Bronchial epithelial cell (primary cell): ENCODE measurements at places on chromosomes 5 and 9.
A peak's percentile ranks its signal among the peaks of the same experiment; 100 is the strongest.

- no peak for DNase-seq
Measured at GRCh38 chr9:26955222-26955903, 849 bp upstream of the IFT74 start.

DNA sequence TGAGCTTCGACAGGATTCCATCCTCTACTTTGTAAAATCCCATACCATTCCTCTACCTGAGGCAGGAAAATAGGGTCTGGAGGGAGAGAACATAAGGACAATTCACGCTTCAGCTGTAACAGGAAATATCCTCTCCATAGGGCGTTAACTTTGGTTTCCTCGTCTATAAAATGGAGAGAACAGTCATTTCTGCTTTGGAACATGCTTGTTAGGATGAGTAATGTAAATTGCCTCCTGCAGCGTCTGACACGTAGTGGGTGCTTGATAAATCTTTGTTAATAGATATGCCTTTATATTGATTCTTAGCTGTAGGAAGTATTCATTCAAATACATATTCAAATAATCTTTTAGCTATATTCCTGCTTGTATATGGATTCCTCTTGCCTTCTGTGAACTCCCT, 711 bp upstream of the SUB1 start:
- peak; percentile 14 for DNase-seq

- DNase-seq: no peak
Measured at GRCh38 chr9:86545090-86545489, 190.9 kb upstream of the TUT7 start.

GRCh38 chr9:92385477-92385876, 18.9 kb downstream of the OGN start:
- no peak for DNase-seq

GRCh38 chr5:10577371-10578292, 13.8 kb downstream of the ANKRD33B start:
- DNase-seq: no peak

DNA sequence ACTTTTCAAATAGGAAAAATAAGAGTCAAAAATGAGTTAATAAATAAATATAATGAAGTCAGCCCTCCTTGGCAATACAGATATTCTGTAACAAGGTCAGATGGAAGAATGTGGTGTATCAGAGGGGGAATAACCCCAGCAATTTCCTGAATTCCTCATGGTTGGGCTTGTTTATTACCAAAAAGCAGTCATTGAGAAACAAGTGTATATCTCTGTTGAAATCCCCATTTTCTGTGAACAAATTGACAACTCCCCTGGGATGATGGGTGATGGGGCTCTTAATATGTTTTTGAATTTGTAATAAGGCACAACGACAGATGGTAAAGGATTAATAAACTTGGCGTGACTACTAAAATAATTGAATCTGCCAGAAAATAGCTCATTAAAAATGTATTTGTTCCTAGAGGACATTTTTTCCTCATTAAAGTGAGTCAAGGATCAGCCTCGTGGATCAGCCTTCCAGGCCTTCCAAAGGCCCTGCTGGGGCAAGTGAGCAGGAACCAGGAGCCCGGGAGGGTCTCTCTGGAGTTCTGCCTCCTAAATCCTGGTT, 34.2 kb downstream of the THBS4 start:
- DNase-seq: no peak

GRCh38 chr5:154686490-154686889, 68.7 kb upstream of the LARP1 start:
- no peak for DNase-seq

- DNase-seq: no peak
Measured at GRCh38 chr5:32496104-32496503, 51.6 kb upstream of the ZFR start.
